Stimulated activated CD4-positive, alpha-beta T cell treated with anti-CD3 and anti-CD28 coated beads, Interleukin-1b, Interleukin-23, amount 100 ng/mL, for 1 hour (primary cell): ENCODE measurements at places on chromosomes 7 and 10.

DNA sequence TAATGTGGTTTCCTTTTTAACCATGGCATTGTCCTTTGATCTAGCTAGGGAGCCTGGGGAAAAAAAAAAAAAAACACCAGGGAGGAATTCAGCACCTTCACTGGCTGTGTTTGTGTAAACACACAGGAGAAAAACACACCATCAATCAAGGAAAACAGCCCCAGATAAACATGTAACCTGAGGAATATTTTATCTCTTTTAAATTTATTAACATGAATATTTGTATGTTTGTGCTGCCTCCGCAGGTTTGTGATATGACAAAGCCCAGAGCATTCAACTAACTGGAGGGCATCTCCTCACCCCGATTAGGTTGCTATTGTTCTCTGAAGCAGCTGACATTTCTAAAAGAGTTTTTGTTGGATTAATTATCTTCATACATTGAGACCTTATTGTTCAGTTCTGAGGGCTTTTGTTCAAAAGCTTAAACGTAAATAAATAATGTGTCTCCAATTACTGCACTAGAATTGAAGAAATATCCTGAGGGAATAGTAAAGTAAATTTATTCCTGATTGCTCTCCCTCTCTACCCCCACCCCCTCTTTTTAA is 89.4 kb upstream of the SEMA3E start:
- DNase-seq: no peak

DNA sequence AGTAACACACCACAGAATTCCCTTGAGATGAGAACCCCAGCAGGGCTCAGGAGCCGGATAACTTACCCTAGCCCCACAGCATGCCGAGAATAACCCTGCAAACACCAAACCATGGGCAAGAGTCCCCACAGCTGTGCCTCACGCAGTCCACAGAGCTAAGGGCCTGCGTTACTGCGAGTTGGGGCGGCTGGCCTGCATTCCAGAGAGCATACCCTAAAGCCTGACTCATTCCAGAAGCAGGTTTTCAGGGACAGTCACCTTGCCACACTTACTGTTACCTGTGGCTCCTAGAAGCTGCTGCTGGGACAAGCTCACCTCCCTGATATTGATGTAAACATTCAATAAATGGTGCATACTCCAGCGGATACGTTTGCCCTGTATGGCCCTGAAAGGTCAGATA is 18.6 kb downstream of the FGFR2 start:
- DNase-seq: no peak

DNA sequence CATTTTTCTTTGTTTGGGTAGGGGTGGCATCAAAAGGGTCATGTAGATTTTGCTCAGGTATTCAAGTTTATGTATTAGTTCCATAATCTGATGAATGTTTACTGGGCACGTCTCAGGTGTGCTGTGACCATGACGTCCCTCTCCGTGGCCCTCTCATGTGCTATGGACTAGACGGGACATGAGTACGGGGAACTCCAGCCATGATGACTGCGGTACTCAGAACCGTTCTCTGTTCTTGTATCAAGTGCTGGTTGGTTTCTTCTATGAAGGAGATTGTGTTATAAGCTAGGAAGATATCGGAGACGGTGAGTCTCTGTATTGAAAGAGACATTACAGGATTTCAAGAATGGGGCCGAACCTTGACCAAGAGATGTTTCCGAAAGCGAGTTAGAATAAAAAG is 116.5 kb upstream of the ADARB2 start:
- DNase-seq: no peak

DNA sequence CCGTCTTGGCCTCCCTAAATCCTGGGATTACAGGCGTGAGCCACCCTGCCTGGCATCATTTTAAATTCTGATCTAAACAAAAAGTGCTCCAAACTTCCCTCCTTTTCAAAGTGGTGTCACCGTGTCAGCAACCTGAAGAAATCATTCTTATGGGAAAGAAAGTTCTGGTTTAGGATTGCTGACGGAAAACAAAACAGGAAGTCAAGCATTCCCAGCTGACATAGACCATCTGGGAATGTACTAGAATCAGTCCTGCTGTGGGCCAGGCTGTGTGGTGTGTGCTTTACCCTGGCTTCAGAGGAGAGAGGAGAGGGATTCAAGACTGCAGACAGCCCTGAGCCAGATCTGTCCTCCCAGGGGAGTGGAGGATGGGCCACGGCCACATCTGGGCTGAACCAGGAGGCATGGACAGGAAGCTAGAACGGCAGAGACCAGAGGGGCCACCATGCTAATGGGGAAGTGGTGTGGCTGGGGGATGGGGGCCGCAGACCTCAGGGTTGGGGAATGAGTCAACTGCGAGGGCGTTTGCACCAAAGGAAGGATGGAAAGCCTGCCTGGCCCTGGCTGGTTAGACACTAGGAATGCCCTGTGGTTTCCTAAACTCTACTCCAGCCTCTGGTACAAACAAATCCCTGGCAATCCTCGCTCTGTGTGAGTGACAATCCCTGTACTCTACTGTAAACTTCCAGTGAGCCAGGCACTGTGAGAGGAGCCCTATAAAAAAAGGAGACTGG is 16.7 kb upstream of the CLIP2 start:
- DNase-seq: no peak

GRCh38 chr10:130647341-130647740 is 511.1 kb downstream of the GLRX3 start:
- DNase-seq: no peak

- DNase-seq: no peak
These were observed 356.8 kb downstream of the GPR158 start for GRCh38 chr10:25531457-25532061.

DNA sequence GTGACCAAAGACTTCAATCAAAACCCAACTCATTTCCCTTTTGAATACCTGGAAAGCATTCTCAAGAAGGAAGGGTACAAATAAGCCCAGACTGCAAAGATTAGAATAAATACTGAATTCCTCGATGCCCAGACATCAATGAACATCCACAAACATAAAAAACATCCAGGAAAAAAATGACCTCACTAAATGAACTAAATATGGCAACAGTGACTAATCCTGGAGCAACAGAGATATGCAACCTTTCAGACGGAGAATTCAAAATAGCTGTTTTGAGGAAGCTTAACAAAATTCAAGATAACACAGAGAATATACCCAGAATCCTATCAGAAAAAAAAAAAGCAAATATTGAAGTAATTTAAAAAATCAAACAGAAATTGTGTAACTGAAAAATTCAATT is 43.2 kb downstream of the PCLO start:
- no peak for DNase-seq

- DNase-seq: no peak
These were observed 60.5 kb upstream of the AGBL3 start for GRCh38 chr7:134925766-134926165.

DNA sequence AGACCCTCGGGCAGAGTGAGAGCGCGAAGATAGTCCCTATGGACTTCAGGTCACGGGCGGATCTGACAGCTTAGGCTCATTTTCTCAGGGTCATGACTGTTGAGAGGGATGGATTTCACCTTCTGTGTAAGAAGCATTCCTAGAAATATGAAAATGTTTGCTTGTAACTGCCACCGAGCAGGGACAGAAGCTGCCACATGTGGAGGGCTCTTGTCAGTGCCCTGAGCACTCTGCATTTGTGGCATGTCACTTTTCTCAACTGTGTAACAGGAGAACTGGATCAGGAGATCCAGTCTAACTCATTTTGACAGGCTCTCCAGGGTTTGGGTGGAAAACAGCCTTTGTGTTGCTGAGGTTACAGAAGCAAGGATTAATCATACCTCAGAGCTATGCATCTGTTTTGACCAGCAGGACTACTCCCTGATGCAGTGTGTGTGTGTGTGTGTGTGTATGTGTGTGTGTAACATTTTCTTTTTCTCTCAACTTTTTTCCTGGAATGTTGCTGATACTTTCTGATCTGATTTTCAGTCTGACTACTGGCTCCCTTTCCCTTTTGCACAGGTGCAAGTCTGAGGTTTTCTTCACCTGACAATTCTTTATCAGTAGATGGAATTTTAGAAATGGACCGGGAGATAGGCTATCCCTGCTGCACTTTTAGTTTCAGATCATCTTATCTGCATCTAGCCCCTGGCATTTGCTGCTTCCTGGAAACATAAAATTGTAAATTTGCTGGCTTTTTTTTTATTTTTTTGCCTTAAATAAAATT is 183.3 kb downstream of the STK31 start:
- DNase-seq: no peak

GRCh38 chr7:41037691-41038090 is 665.2 kb downstream of the INHBA start:
- DNase-seq: no peak

DNA sequence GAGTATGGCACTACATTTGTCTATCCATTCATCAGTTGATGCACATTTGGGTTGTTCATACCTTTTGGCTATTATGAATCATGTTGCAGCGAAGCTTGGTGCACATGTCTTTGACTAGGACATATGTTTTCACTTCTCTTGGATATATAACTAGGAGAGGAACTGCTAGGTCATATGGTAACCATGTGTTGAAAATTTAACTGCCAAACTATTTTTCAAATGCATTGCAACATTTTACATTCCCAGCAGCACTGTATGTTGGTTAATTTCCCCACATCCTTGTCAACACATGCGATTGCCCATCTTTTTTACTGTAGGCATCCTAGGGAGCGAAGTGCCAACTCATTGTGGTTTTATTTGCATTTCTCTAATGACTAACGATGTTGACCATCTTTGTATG is 183.4 kb downstream of the PRKCQ start:
- DNase-seq: no peak

GRCh38 chr10:49653273-49653929 is 26.1 kb upstream of the C10orf53 start:
- DNase-seq: no peak

GRCh38 chr10:22646388-22646853 is 68.0 kb downstream of the PIP4K2A start:
- no peak for DNase-seq

DNA sequence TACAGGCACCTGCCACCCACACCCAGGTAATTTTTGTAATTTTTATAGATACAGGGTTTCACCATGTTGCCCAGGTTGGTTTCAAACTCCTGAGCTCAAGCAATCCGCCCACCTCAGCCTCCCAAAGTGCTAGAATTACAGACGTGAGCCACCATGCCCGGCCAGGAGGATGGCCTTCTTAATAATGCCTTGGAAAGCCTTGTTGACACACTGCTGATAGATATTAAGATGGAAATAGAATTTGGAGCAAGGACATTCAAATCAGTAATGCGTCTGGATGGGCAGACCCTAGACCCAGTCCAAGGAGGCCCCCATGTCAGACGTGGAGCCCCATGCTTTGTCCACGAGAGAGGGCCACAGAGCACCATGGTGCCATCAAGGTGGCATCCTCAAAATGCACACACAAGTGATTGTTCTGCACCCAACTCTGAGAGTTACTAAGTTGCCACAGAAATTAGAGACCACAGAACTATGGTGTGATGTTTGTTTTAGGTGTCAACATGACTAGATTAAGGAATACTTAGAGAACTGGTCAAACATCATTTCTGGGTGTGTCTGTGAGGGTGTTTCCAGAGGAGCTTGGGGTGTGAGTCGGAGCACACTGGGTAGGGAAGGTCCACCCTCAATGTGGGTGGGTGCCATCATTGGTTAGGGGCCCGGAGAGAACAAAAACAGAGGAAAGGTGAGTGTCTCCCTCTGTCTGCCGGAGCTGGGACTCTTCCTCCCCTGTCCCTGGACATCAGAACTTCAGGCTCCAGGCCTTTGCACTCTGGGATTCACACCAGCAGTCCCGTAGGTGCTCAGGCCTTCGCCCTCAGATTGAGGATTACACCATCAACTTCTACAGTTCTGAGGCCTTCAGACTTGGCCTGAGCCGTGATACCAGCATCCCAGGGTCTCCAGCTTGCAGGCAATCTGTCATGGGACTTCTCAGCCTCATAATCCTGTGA is 34.5 kb downstream of the EBF3 start:
- no peak for DNase-seq

DNA sequence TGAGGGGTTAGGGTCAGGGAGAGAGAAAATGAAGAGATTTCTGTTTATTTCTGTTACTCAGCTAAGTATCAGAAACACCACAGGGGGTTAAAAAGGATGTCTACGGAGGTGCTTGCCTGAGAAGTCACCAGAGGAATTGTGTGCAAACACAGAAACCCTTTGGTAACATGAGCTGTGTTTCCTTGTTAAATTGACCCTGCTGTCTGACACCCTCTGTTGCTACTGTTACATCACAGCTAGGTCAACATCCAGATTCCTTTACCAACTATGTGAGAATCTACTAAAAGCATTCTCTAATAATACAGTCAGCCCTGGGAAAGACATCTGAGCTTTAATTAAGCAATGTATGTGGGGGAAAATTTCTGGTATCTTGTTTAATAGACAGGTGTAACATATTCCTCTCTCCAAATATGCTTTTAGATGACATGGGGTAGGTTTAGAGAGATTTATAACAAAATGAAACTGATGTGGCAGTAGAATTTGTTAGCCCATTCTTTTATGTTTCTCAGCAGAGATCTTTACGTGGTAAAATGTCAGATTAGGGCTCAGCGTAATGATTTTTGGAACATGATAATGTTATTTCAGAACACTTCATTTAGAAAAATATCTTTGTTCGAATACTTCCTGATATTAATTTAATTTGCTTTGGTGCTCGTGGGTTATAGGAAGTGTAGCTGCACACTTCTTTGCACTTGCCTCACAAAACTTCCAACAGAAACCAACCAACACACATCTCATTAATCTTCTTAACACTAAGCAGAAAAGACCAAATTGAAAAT is 168.0 kb upstream of the AHR start:
- DNase-seq: no peak

- no peak for DNase-seq
These were observed 1.5 kb upstream of the ZNF438 start for GRCh38 chr10:31033147-31033546.

GRCh38 chr7:25913598-25914224 is 238.3 kb upstream of the NFE2L3 start:
- DNase-seq: no peak

DNA sequence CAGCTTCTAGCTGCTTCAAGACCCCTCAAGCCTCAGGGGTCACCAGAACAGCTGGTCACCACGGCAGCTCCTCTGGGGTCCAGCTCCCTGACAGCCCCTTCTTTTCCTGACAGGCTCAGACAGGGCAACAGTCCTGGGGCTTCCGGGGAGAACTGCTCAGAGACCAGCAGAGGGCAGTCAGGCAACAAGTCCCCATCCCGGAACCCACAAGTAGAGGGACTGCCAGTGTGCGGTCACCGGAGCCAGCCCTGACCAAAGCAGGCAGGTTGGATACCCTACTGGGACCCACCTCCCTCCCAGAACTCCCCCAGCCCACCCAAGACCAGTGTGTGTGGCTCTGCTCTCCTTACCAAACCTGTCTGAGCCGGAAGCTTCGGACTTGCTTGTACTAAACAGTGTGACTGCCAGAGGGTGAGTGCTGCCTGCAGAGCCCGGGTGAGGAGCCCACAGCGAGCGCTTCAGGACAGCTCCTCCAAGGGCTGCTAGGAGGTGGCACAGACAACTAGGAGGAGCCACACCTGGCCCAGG is 40.3 kb downstream of the YKT6 start:
- no peak for DNase-seq

- DNase-seq: no peak
These were observed 8.5 kb upstream of the C10orf105 start for GRCh38 chr10:71727738-71728737.

GRCh38 chr7:117435475-117436043 is 8.3 kb upstream of the ASZ1 start:
- no peak for DNase-seq
